Neuronal stem cell (in vitro differentiated cells): ENCODE measurements at places on chromosomes 13 and 19.

- DNase-seq: no peak
Measured at GRCh38 chr13:37576601-37577000, 22.0 kb downstream of the POSTN start.

- DNase-seq: no peak
Measured at GRCh38 chr13:95418946-95419345, 117.7 kb upstream of the ABCC4 start.

- DNase-seq: no peak
Measured at GRCh38 chr19:6876748-6877147, 10.6 kb upstream of the ADGRE1 start.

DNA sequence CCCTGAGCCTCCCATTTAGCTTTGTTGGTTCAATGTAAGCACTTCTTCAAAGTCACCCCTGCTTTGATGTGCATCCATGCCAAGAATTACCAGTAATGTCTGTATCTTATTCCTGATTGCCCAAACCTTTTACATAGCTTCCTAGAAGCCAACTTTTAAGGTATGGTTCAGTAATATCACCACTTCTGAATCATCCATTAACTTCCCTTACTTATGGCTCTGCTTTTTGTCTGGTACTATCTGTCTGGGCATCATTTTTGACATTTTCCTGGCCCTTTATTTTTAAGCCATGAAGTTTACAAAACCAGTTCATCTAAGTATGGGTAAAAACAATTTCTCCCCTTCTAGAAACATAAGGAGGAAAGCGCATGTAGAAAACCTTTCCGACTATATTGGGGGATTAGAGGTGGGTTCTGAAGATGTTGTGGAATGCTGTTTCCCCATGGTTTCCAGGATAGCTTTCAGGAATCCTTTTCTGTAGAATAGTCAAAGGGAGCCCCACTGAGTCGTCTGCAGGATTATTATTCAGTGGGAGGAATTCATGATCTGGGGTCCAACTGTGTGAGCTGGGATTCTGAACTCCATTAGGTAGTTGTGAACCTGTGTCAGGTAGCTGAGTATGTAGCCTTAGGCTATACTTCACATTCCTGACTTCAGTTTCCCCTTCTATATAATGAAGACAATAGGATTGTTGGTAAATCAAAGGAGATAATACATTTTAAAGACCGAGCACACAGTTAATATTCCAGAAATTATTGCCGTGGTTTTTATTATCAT is 163.8 kb downstream of the SUCLA2 start:
- no peak for DNase-seq

DNA sequence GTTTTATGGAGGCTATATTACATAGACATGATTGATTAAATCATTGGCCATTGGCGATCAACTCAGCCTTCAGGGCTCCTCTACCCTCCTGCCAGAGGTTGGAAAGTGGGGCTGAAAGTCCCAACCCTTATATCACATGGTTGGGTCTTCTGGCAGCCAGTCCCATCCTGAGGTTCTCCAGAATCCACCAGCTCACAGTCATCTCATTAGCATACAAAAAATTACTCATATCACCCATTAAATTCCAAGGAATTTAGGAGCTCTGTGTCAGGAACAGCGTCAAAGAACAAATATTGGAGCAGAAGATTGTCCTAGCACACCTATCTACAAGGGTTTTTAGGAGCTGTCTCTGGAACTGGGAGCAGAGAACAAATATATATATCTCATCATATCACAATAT is 39.4 kb upstream of the FARP1 start:
- no peak for DNase-seq

DNA sequence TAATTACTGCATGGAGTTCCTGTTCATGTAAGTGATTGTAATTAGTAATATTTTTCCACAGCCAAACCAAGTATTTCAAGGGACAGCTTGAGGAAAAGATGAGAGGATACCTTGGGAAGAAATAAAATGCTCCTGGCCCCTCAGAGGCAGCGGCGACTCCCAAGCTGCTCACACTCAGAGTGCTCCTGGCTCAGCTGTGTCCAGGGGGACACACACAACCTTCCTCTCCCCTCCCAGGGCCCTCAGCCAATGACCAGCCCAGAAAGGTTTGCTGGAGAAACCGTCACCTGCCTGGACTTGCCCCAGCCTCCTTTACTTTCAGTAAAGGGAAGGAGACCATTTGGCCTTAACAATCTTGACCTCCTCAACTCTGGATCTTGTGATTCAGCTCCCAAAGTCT is 51.1 kb downstream of the CRYL1 start:
- no peak for DNase-seq
